Activated T-helper 2 cell treated with anti-CD3 and anti-CD28 coated beads, Interferon-gamma antibody, Interleukin-2, Interleukin-4, amounts not matched to agents 10 μg/mL and 5 μg/mL and 100 μg/mL, durations not matched to agents 14 hours and 24 hours and 36 hours (primary cell): ENCODE measurements at places on chromosomes 13 and 19. TPM values are rescaled to one million over a fixed set of nuclear protein-coding genes. Genes with fewer than 3 reads are reported as not detected.

VSTM2B gene
- not detected in 2 replicates for total RNA-seq

DAND5 gene
- 0.16 TPM in 1 of 2 replicates, not detected in the other for total RNA-seq

LYPD3 gene
- total RNA-seq, result 2.5 and 3.0 TPM in 2 replicates

TEAD2 gene
- total RNA-seq, result not detected in 2 replicates

URAD gene
- not detected in 2 replicates for total RNA-seq

TEX29 gene
- 0.46 and 0.51 TPM in 2 replicates for total RNA-seq

OLFM4 gene
- not detected in 2 replicates for total RNA-seq
